ENCODE measurements at places on chromosomes 12 and 14.

DNA sequence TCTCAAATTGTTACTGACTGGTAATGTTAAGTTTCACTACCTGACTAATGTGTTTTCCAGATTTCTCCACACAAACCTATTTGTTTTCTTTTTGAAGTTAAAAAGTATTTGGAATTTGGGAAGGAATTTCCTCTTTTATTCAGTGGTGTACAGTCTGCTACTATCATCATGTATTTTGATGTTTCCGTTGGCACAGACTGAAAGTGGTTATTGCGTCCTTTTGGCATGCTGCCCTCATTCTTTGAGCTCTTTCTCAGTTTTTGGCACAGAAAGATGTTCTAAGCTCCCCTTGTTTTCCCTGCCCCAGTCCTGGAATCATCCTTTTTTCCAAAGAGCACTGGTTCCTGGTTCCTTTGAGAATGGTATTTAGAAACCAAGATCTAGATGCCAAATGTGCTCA lies 31.4 kb upstream of the RTRAF start:
- DNase-seq = peak; percentile 92

DNA sequence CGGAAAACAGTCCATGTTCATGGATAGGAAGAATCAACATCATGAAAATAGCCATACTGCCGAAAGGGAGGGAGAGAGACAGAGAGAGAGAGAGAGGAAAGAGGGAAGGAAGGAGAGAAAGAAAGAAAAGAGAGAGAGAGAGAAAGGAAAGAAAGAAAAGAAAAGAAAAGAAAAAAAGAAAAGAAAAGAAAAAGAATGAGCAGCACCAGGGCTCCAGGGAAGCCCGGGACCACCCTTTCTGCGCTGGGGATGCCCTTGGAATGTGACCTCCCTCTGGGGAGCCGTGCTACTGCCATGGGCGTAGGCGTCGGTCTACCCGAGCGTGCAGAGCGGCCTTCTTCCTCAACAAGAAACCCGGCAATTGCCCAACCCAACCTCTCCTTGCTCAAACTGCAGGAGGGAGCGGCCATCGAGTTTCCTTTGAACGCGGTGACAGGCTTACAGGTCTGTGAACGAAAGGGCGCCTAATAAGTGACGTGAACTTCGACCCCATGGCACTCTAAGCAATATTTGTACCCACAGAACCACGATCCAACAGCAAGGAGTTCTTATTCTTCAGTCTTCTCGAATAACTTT lies 16.9 kb downstream of the OR6S1 start:
- DNase-seq = peak; percentile 76

DNA sequence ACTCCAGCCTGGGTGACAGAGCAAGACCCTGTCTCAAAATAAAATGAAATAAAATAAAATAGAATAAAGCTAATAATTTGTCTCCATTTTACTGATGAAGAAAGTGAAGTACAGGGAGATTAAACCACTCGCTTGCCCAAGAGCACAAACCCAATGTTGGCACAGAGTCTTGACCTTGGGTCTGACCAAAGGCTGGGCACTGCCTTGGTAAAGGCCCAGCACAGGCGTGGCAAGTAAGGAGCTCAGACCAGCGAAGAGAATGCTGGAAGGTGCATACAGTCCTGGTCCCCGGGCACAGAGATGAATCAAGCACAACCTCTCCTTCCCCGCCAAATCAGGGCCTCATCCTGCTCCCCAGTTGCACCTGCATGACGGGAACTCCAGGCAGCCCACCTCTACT lies 26.9 kb downstream of the SCARB1 start:
- no peak for DNase-seq

DNA sequence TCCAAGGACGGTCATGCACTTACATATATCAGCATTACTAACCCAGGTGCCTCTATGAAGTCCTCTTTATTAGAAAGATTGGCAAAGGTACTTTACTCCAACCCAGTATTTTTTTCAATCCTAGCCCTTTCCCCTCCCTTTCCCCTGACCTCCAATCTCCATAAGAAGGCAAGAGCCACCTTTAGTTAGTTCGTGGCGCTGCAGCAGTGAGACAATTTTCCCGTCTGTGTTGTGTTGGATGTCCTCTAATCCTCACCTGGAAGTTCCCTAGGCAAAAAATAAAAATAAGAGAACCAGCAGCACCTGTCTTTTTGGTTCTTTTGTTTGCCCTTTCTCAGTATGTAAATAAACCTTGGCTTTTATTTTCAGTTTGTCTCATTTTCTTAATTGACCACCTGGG lies 439.6 kb upstream of the LRFN5 start:
- no peak for DNase-seq

GRCh38 chr12:80756875-80757274 lies 40.2 kb downstream of the MYF5 start:
- DNase-seq = no peak

DNA sequence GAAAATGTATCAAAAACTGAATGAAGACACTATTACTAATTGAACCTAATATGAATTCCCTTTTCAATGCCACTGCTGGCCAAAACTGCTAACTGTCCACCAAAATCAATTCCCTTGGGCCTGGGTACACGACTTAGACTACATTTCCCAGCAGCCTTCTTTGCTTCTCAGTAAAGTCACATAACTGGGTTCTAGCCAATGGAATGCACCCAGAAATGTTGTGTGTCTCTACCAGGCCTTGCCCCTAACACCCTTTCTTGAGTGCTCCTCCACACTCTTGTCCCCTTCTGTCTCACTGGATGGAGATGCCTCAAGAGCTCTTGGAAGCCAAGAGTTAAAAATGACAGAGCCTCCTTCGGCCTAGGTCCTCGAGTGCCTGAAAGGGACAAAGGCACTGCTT lies 156.8 kb downstream of the PPM1H start:
- no peak for DNase-seq

GRCh38 chr12:11840366-11840765 lies 190.9 kb downstream of the ETV6 start:
- no peak for DNase-seq

DNA sequence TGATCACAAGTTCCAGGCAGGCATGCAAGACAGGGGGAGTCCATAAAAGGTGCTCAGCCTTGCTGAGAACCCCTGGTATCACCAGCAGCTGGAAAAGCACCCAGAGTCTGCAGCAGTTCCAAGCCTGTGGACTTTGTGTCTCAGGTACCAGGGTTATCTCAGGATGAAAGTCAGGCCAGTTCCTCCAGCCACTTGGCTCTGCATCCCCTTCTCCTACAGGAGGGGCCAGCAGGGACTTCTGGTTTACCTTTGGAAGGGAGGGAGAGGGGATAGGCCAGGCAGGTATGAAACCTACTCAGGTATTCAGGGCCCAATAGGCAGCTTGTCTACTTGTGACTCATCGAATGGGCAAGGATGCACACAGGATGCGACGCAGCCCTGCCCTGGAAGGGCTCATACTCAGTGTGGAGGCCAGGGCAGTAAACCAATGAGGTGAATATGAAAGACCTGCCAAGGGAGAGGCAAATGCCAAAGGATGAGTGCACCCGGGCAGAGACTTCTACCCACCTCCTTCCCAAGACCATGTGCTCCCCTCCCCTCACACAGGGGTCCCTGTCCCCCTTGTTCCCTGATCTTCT lies 148.2 kb downstream of the SLC38A6 start:
- no peak for DNase-seq

DNA sequence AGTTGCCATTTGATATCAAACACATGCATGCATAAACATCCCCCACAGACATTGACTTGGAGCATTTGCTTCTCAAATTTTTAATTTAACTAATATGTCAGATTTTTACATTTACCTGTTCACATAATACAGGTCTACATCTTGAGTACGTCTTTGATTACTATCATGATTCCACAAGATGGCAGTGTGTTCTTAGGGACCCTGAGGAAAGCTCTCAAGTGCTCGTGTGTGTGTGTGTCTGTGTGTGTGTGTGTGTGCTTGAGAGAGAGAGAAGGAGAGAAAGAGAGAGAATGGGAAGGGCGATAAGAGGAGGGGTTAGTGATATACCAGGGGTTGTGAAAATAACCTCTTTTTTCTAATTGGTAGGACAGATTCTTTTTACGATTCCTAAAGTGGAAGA lies 167.1 kb upstream of the OR4E1 start:
- DNase-seq = no peak

GRCh38 chr12:68281322-68282077 lies 28.1 kb upstream of the IL22 start:
- DNase-seq = no peak

- no peak for DNase-seq
Measured at GRCh38 chr12:42483521-42483790, 106.1 kb downstream of the PRICKLE1 start.

GRCh38 chr12:132429946-132430643 lies 59.9 kb upstream of the FBRSL1 start:
- no peak for DNase-seq

DNA sequence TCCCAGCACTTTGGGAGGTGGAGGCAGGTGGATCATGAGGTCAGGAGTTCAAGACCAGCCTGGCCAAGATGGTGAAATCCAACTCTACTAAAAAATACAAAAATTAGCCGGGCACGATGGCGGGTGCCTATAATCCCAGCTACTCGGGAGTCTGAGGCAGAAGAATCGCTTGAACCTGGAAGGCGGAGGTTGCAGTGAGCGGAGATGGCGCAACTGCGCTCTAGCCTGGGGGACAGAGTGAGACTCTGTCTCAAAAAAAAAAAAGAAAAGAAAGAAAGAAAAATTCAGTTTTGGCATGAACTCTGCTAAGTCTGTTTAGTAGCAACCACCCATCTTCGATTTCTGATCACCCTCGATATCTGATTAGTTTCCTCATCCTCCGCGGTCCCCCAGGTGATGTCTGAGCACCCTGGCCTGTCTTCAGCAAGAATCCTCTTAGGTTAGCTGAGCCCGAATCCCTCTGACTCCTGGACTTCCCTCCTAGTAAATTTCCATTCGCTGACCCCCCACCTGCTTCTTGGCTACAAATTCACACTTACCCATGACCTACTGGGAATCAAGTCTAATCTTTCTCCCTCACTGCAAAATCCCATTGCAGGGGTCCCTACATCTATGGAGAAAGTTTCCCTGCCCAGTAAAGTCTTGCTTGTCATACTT lies 879 bp upstream of the HSPB8 start:
- no peak for DNase-seq

GRCh38 chr12:79732638-79733037 lies 41.9 kb upstream of the PAWR start:
- no peak for DNase-seq

DNA sequence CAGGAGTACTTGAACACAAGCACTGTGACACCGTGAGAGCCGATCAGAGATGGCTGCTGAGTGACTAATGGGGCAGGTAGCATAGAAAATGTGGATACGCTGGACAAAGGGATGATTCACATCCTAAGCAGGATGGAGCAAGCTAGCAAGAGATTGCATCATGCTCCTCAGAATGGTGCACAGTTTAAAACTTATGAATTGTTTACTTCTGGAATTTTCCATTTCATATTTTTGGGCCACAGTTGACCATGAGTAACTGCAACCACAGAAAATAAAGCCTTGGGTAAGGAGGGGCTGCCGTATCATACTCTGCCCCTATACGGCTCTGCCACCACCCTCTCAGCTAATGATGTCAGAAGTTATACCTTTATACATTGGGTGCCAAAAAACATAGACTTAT lies 23.3 kb upstream of the MARK3 start:
- peak; percentile 96 for DNase-seq

- no peak for DNase-seq
Measured at GRCh38 chr12:115401761-115402160, 717.8 kb upstream of the TBX3 start.

- DNase-seq = no peak
Measured at GRCh38 chr14:68584786-68585185, 208.1 kb downstream of the ZFP36L1 start.

DNA sequence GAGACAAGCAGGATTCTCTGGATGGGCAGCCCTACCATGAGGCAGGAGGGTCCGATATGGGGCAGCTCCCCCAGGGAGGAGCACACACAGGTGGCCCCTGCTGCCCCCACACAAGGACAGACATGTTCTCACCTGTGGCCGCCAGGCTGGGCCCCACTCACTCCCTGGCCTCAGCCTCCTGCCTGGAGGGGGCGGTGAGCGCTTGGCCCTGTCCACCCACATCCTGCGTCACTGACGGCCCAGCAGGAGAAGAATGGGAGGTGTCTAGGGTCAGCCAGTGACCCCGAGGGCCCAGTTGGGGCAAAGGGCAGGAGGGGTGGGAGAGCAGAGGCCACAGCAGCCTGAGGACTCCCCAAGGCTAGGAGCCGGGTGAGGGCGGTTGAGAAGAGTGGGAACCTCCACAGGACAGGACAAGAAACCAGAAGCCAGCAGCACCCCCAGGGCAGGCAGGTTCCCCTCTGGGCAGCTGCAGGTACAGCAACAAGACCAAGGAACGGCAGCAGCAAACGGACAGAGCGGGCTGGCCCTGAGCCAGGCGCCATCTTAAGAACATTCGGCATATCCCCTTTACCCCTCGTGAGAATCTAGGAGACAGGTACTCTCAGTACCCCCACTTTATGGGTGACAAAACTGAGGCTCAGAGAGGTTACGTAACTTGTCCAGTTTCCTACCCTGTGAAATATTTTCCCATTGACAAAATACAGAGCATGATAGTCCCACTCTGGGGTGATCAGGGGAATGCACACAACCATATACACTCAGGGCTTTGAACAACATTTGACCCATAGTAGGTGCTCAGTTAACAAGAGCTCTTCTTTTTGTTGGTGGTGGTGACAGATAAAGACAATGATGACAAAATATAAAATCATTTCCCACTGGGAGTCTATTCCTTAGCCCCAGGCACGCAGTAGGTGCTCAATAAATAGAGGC lies 74.3 kb downstream of the NCOR2 start:
- DNase-seq = no peak

DNA sequence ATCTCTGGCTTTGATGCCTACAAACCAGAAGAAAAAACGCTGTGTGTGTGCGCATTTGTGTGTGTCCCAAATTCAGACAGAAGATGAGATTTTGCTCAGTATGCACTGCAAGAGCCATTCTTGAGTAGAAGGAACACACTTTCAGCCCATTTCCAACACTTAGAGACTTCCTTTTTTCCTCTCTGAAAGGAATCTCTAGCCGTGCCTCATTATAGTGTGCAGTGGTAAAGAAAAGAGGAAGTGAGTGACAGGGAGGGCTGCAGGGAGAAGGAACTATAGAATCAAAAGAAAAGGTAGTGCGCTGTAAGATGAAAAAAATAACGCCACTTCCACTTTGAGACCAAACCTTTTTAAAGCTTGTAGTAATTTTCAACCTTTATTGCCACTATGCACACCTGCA lies 1400.9 kb upstream of the FLRT2 start:
- no peak for DNase-seq

- DNase-seq = no peak
Measured at GRCh38 chr12:66571361-66571915, 107.4 kb downstream of the GRIP1 start.
